ENCODE measurements at places on chromosomes 13 and 19.

- no peak for DNase-seq
These were observed at the start of gene FBN3 for GRCh38 chr19:8149261-8150094. Gene FBN3, minus strand, starts transcription at chr19:8149592. Its CDS starts 2,112 bp downstream, at chr19:8147480.

- no peak for DNase-seq
These were observed 57.7 kb upstream of the TUBA3C start for GRCh38 chr13:19239114-19239860.

DNA sequence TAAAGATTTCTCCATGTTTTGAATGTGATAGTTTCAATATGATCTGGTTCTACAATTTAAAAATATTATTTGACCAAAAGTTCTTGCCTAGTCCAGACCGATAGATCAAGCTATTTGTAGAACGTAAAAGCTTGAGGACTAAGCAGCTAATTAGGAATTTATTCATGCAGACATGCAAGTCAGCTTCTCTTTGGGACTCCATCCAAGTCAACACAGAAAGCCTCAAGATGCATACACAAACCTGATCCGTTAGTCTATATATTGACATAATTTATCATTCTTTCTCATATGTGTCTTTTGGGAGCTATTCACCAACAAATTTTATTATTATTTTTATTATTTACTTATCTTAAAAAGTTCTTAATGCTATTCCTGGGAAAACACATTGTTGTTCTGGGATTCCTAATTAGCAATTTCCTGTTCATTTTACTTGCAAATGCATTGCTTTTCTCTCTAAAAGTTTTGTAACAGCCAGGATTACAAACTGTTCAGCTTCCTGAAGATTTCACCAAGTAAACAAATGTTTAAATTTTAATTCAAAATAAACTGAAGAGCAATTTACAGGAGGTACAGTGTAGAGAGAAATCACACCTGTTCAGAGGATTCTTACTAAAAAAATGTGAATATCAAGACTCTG lies 375.3 kb downstream of the GPC5 start:
- DNase-seq = peak; percentile 22

GRCh38 chr19:8702350-8702749 lies 3.8 kb upstream of the ACTL9 start:
- DNase-seq = peak; percentile 21

DNA sequence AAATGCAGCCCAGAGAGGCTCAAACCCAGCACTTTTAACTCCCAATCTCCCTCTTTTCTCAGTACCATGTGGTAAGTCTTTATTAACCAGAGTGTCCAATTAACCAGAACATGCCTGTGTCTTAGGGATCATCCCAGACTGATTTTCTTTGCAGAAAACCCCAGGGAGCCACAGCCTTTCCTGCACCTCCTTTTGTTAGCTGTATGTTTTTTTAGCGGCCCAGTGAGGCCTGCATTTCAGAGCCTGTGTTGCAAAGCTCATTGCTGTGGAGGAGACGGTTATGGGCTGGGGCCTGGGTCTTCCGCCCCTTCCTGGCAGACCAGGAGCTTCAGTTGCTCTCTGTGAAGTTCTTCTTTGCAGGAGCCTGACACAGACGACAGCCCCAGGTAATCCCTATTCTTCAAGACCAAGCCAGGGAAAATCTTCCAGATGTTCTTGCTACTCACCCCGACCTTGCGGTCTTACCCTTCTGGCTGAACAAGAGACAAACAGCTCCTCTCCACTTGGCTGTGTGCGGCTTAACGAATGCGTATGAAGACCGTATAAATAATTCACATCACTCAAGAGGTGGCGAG lies 70.7 kb upstream of the TSHZ3 start:
- no peak for DNase-seq

GRCh38 chr13:51801631-51802099 lies 2.3 kb downstream of the DHRS12 start:
- peak; percentile 51 for DNase-seq

DNA sequence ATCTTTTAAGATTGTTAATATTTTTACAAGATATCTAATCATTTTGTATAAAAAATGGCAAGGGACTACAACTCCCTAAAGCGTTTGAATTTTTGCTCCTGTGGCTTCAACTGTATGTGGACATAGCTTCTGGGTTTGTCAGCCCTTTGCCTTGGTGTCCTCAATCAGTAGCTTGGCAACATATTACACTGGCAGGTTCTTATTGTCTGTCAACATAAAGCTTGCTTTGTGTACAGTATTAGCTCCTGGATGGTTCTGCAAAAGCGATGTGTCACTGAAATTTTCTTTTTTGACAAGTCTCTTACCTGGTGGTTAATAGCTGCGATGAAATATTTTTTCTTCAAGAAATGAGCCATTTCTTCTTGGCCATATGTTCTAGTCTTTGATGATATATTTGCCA lies 190.0 kb downstream of the HS6ST3 start:
- DNase-seq = no peak

DNA sequence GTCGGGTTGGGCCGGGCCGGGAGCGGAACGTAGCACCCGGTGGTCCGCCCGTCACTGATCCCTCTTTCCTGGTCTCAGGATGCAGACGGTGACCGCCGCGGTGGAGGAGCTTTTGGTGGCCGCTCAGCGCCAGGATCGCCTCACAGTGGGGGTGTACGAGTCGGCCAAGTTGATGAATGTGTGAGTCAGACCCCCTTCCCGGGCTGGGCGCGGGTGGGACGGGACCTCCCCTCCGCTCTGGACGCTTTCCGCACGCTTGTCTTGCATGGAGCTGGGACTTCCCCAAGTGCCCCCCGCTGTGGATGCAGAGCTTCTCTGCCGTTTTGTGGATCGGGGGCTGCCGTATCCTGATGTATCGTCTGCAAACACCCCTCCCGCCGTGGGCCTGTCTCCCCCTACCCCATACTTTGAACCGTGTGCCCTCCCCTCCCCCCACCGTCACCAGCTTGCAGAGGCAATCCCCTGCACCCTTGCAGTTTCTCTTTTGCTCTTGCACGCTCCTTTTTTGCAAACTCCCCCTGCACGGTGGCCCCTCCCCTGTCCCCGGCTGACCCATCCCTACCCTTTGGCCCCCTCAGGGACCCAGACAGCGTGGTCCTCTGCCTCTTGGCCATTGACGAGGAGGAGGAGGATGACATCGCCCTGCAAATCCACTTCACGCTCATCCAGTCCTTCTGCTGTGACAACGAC lies 669 bp downstream of the GADD45B start:
- DNase-seq = peak; percentile 85

DNA sequence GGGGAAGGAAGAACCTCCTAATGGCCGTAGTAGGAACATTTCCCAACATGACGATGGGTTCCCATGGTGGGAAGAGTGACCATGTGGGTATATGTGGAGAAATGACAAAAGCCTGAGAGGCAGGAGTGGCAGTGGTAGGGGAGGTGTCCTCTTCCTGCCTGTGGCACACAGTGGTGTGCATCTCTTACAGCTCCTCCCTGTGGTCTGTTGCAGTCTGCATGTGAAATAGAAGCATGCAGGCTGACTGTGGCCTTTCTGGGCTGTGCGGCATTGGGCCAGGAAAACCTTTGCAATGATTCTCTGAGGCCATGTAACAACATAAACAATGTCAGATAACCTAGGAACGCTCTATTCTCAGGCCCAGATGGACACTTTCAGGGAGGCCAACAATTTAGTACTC lies 84.0 kb downstream of the LACC1 start:
- no peak for DNase-seq

GRCh38 chr19:48835734-48836088 lies 580 bp downstream of the HSD17B14 start:
- DNase-seq = peak; percentile 88

DNA sequence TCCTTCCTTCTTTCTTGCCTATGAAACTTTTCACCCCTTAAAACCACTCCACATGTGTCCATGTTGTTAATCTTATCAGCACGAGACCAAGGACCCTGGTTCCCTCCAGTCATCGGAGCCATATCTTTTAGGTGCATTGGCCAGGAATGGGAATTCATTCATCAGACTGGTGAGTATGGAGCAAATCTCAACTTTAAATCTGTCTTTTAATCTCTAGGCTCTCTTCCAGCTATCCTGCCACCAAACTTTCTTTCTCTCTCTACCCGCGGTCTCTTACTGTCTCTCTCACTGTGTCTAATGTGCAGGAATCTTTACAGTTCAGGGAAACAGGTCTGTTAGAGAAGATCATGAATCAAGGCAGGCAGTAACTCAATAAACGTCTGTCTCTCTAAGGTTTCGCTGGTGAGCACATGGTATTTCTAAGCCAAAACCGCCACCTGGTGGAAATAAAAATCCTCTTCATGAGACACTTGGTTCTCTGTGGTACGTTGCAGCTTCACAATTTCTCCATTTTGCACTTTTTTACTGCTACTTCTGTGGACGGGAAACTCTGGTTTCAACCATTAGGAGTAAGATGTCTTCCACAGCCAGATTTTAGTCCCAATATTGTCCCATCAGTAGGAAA lies 16.1 kb downstream of the LGALS16 start:
- peak; percentile 65 for DNase-seq

DNA sequence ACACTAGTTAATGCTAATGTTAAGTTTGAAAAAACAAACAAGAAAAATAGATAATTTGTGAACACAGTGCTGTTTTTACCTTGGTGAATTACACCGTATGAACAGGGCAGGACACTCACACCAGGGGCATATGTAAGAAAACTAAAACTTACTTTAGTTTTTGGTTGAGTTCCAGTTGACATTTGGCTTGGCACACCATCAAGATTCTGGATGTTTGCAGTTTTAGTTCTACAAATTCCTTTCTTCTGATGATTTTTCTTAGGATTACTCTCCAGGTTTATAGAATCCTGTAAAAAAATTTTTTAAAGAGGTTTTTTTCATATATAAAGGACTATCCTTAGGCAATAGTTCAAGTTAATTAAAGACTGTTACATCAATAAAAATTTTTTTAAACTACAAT lies 238.5 kb upstream of the STARD13 start:
- DNase-seq = no peak
